ENCODE measurements at places on chromosomes 16 and 17.

DNA sequence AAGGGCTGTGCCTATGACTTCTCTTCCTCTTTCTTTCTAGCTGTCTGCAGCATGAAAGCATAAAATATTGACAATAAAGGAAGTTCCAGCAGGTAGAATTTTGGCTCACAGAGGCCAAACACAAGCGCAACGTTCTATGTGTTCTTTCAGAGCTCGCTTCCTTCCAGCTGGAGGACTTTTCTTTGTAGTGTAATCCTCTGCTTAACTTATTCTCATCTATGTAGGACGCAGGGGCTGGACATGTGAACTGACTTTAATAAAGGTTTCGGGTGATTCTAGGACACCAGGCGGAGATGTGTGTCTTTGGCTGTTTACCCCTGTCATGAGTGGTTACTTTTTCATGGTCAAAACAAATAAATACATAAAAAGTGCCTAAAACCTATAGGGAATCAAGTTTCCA is 191.5 kb upstream of the MAF start:
- DNase-seq: no peak

DNA sequence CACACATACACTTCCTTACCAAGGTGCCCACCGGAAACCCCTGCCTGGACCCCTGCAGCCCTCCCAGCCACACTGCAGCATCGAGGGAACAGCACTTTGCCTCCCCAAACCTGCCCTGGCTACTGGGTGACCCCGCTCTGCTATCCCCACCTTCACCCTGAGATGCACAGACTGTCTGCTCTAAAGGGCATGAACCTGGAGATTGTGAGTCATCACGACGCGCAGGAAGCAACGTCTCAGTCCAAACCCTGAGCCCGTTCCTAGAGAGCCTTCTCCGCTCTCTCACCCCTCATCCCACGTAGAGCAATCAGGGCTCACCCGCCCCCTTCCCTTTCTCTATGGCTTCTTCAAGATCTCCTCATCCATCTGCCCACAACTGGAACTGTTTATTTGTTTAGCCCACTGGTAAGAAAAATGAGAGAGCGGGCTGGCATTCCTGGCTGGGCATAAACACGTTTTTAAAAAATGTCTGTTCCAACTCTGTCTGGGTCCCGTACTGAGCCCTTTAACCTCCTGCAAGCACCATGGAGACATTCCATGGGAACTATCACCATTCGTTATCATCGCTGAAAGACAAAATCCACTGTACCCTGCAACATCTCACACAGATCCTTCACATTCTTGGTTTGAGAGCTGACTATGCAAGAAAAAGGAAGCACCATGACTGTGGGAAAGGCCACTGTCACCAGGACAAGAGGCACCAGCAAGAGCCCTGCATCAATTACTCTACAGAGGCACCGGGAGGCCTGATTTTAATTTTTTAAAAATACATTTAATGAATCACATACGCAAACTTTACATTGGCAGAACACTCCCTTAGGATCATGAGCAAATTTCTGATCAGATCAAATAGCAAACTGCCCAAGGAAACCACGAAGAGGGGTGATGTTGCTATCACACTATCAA is 28.2 kb downstream of the ZFHX3 start:
- no peak for DNase-seq

DNA sequence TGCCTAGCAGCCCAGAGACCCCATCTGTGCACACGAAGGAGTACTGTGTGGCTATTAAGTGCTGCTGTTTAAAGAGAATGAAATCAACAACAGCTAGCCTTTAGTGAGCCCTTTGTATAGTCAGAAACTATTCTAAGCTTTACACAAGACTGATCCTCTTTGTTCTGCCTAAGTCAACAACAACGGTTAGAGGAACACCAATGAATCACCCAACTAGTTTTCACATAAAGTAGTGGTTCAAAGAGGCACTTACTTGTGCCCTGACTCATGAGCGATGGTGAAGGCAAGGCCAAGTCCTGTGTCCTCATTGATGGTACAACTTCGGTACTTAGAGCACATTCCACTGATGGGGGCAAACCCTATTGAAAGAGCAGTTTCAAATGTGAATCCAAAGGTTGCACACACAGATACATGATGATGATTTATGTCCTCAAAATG is 75.8 kb downstream of the ADAMTS18 start:
- no peak for DNase-seq

GRCh38 chr16:54933281-54934011 is 2.8 kb downstream of the IRX5 start:
- no peak for DNase-seq

DNA sequence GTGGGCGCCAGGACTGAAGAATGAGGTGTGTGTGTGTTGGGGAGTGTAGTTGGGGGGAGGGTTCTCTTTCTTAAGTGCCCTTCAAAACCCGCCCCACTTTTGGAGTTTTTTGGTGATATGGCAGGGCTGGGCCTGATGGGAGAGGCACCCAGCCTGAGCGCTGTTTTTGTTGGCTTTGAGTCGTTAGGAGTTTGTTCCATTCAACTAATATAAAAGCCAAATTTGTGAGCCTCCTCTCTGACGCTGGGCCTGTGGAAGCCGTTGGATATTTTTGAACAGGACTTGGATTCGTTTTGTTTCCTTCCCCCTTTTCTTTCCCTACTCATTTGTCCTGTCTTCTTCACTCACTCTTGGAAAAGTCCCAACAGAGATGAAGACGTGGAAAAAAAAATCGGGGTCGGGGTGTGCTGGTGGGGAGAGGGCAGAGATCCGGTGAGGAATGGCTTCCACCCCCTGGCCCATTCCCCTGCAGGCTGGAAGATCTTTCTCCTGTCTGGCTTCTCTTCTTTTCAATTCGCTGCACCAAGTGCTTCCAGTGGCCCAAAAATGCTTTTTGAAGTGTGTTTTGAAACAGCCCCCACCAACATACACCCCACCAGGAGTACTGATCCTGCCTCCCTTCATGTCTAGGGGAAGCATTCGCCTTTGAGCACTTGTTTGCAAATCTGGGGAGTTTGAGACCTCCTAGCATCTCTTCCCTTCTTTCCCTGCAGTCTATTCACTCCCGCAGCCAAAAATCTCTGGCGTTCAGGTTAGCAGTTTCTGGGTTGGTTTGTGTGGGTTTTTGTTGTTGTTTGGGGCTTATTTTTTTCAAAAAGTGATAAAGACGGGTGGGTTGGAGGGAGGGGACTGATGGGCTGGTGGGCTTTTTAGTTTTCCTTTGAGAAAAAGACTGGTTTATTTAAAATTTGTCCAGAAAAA is 2.6 kb downstream of the FZD2 start:
- no peak for DNase-seq

DNA sequence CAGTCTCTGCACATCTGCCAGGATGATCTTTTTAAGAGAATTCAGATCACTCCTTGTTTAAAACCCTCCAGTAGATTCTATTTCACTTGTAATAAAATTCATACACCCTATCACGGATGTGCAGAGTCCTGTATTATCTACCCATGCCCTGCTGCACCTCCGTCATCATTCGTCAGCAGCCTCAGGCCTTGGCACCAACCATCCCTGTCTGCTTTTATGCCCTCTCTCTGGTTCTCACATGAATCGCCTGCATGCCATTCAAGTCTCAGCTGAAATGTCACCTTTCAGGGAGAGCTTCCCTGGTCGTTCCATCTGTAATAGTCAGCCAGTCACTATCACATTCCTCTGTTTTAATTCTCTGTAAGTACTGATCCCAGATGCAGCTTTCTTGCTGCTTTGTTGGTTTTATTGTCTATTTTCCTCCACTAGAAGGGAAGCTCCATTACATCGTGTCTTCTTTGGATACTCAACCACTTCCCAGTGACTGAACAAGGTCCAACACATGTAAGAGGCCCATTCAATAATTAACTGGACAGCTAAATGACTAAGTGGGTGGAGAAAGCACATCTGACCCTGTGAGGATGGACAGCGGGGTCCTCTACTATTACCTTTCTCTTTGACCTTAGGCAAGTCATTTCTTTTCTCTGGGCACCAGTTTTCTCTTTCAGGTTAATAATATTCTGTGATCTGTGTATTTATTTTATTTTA is 81.2 kb upstream of the GOT2 start:
- no peak for DNase-seq

- DNase-seq: no peak
Observed at GRCh38 chr16:70290949-70291519, 1.7 kb upstream of the AARS1 start.

DNA sequence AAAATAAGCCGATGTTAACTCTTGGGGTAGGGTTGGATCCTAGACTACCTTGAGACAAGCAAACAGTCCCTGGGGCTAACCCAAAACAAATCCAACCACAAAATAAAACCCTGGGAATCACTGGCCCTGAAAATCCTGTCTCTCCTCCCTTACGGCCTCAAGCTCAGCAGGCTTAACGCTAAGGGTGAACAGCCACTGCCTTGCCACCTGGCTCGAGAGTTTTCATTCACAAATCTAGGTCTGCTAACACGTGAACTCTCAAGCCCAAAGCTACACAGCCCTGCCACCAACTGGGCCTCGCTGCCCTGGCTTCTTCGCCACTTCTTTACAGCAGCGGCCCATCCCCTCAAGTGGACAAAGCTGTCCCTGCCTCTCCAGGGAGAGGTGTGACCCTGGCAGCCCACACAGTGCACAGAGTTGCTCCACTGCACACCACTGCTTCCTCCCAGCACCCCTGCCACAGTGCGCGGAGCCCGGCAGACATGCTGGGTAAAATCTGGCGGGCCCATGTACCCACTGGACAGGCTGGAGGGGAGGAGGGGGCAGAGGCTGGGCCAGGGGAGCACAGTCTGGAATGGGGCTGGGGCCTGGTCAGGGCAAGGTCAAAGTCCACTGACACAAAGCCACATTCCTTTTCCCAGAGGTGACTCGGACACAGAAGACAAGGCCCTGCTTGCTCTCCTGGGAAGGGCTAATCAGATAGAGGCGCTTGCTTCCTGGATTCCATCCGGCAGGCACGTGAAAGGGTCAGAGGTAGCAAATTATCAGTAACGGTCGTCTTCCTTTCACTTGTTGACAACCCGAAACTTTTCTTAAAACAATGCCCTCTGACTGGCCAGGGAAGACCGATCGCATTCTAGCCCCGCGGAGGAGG is 996 bp downstream of the PCYT2 start:
- DNase-seq: no peak

DNA sequence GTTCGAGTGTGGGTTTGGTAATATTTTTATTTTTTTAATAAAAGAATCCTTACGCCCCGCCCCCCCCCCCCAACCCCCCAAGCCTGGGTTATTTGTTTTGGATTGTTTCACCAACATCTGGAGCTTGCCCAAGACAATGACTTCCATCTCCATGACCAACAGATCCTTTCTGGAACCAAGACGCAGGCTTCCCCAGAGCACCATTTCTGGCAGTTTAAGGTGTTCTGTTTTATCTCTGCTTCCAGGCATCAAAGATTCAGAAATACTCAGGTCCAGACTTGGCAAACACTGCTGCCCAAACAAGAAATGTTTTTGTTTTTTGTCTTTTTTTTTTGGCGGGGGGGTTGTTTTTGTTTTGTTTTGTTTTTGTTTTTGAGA is 56.1 kb downstream of the PLXDC1 start:
- no peak for DNase-seq

DNA sequence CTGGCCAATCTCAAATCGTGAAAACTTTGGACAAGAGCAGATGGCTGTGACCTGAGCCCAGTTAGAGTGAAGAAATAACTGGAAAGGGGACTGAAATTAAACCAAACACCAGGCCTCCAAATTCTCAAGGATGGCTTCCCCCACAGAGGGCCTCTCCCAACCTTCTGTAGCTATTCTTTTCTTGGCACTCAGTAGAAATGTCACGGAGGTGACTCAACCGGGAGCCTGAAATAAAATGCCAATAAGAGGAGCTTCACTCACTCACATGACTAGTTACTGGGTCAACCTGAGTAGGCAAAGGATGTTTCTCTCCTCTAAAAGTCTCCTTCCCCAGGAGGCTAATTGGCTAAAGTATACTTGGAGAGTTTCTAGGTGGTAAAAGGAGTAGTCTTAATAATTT is 230.7 kb downstream of the MAF start:
- DNase-seq: no peak

DNA sequence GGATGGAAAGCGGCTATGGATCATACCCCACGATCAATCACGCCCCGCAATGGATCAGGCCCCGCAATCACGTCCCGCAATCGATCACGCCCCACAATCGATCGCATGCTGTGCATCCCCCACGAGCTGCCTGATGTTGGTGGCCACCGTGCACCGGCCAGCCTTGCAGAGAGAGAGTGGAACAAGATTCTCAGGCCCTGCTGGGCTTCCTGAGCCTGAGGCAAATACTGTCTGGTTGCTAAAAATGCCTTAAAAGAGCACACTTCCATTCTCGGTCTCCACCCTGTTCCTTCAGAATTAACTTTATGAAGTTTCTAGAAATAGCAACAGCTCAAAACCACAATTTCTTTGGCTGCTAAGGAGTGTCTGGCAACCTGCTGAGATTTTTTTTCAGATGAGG is 81.5 kb downstream of the VPS53 start:
- no peak for DNase-seq

- DNase-seq: no peak
Observed at GRCh38 chr16:17173281-17173680, 297.5 kb downstream of the XYLT1 start.

- no peak for DNase-seq
Observed at GRCh38 chr17:42362245-42362961, 25.8 kb downstream of the STAT3 start.

- DNase-seq: no peak
Observed at GRCh38 chr17:15239491-15239890, 25.6 kb downstream of the PMP22 start.

GRCh38 chr17:51647067-51647466 is 386.7 kb downstream of the UTP18 start:
- no peak for DNase-seq

GRCh38 chr17:42518755-42519545 is 17.1 kb upstream of the NAGLU start:
- DNase-seq: no peak

DNA sequence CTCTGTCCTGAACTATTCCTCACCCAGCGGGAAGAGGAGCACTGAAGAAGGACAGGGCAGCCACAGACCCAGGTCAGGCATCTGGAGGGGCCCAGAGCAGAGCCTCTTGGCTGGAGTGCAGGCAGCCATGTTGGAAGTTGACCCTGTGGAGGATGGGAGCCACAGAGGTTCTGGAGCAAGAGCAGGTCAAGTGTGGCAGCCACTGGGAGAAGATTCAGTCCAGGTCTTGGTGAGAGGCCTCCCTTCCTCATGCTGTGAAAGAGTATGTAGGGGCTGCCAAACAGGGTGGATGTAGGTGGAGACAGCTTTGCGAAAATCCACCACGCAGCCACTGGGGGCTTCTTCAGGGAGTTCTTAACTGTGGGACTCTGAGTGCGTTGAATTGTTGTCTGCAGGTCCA is 590 bp upstream of the CD79B start:
- DNase-seq: no peak

GRCh38 chr16:80147026-80147655 is 393.7 kb upstream of the DYNLRB2 start:
- DNase-seq: no peak

All from GM12891 (cell line).